ENCODE measurements at places on chromosomes 5 and 9. TPM values are rescaled to one million over a fixed set of nuclear protein-coding genes. Genes with fewer than 3 reads are reported as not detected.

CTXN3 gene
- total RNA-seq = not detected

INSL4 gene
- not detected for total RNA-seq

DNAH5 gene
- not detected for total RNA-seq

OSMR gene
- total RNA-seq = 0.10 TPM

FGF1 gene
- not detected for total RNA-seq

PCDHB10 gene
- not detected for total RNA-seq

FAT2 gene
- not detected for total RNA-seq

- peak; percentile 36 for DNase-seq
These were observed 136.3 kb downstream of the TENT4A start for GRCh38 chr5:6849316-6850105.

DNA sequence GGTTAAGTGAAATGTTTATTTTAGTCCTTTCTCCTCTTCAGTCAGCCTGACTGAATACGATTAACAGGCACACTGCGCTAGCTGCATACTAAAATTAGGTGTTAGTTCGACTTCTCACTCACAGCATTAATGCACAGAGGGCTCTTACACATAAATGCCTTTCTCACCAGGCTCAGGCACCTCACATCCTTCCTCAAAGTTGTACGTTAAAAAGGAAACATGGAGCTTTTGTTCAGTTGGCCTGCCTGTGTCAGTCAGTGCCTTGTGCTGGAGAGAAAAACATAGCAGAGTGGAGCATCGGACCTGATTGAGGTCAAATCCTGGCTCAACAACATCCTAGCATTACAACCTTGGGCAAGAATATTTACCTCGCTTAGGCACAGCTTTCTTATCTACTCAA, 236.0 kb upstream of the ZNF462 start:
- no peak for DNase-seq

- no peak for DNase-seq
These were observed 443.4 kb upstream of the CD180 start for GRCh38 chr5:67639976-67640375.

GRCh38 chr5:159199225-159199624, 10.1 kb downstream of the RNF145 start:
- no peak for DNase-seq

DNA sequence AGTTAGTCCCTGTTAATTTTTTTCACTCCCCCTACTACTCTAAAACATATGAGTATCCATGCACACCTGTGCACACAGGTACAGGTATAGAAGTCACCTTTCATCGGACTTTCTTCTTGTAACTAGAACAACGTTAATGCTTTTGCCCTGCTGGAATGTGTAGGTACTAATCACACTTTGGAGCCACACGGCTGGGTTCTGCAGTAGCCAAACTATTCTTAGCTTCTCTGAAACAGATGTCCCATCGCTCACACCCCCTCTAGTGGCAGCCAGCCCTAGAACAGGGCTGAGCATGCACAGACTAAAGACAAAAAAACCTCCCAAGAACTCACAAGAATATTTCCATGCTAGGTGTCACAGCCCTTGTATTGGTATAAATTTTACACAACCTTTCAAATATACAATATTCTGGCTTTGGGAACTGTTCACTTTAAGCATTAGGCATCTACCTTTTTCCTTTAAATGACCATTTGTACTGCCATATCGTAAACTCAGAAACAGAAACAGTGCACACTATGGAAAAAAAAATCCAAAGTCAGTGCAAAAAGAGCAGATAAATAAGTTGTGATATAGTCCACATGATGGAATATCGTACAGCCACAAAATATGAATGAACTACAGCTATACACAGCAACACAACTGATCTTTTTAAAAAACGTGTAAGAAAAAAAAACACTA, 64.0 kb downstream of the RETREG1 start:
- peak; percentile 56 for DNase-seq

DNA sequence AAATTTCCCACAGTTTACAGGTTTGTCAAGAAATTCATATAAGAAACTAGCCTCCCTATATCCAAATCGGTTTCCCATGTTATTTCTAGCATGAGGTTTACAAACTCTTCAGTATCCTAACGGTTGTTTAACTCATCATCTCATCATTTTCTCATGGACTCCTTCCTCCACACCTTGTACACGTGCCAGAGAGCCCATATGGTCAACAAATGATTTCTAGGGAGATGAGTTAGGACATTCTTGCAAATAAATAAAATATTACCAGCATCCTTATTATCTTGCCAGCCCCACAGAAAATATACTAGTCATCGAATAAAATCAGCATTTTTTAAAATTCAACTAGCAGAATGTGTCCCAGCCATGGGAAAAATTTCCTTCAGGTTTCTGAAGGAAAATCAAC, 285.2 kb downstream of the EBF1 start:
- no peak for DNase-seq

GRCh38 chr9:83935276-83935935, 14.2 kb upstream of the KIF27 start:
- no peak for DNase-seq

GRCh38 chr5:100860407-100860806, 42.7 kb downstream of the ST8SIA4 start:
- peak; percentile 22 for DNase-seq

GRCh38 chr9:350384-350783, 135.7 kb downstream of the DOCK8 start:
- no peak for DNase-seq

GRCh38 chr9:84949258-84949657, 279.7 kb downstream of the NTRK2 start:
- no peak for DNase-seq

- peak; percentile 46 for DNase-seq
These were observed 7.0 kb downstream of the SQSTM1 start for GRCh38 chr5:179827680-179828079.

DNA sequence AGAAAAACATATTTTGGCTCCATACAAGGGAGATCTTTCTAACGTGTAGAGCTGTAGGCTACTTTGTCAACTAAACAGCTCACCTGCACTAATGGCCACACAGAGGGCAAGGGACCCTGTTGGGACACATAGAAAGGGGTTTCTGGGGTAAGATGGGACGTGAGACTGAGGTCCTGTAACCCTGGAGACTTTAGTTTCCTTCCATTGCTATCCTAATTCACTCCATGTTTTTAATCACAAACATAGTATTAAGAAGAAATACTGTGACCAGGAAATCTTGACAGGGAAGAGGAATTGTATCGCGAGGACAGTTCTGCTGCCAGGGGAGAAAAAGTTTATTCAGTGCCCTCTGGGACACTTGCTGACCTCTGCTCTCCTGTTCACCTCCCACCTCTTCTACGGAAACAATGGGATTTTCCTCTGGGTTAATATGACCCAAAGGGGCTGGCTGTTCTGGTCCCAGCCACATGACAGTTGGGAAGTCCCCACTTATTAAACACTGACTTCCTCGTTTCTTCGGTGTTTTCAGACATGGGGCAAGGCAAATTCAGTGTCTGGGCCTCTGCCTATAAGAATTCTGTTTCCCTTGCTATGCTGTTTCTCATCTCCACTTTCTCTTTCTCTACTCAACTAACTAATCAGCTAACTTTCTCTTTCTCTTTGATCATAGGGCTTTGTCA, 106.9 kb upstream of the SEMA6A start:
- DNase-seq = no peak

DNA sequence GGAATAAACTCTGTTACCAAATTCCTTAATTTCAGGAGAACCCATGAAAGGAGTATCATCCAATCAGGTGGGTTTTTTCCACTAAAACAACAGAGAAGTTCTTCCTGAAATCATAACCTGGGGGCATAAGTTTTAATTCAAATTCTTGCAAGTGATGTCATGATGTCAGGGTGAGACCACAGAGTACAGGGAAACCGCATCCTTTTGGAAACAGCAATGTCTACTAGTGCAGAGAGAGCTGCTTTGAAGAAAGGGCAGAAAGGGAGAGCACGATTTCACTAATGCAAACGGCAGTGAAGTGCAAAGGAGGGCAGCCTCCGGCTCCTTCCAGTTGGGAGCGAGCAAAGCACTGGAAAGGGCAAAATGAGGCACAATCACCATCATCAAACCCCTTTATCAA, 20.6 kb upstream of the CMBL start:
- no peak for DNase-seq

GRCh38 chr9:122978601-122979000, 37.8 kb downstream of the RABGAP1 start:
- DNase-seq = no peak

Measured in activated T-cell treated with anti-CD3 and anti-CD28 coated beads, Interleukin-2, amount 50 U/mL, for 72 hours (primary cell).